ENCODE measurements at places on chromosomes 6 and 20. TPM values are rescaled to one million over a fixed set of nuclear protein-coding genes. Genes with fewer than 3 reads are reported as not detected.

CPXM1 gene
- 0.12 TPM for total RNA-seq

SPATA25 gene
- 2.7 TPM for total RNA-seq

ARMH2 gene
- not detected for total RNA-seq

OR10C1 gene
- total RNA-seq = not detected

MRPL18 gene
- total RNA-seq = 59.5 TPM

SRSF3 gene
- 150 TPM for total RNA-seq

TRAM2 gene
- total RNA-seq = 11.5 TPM

PRR18 gene
- not detected for total RNA-seq

MDFI gene
- total RNA-seq = 42.7 TPM

TEAD3 gene
- total RNA-seq = 51.3 TPM

TBX18 gene
- total RNA-seq = 8.6 TPM

SCRT2 gene
- total RNA-seq = not detected

ZFP64 gene
- 23.7 TPM for total RNA-seq

NFATC2 gene
- 4.5 TPM for total RNA-seq

BTBD3 gene
- 36.9 TPM for total RNA-seq

BPIFB4 gene
- not detected for total RNA-seq

FRMD1 gene
- total RNA-seq = 0.32 TPM

CAP2 gene
- 1.1 TPM for total RNA-seq

GRCh38 chr6:119259027-119259426 is 90.5 kb downstream of the MAN1A1 start:
- no peak for DNase-seq

DNA sequence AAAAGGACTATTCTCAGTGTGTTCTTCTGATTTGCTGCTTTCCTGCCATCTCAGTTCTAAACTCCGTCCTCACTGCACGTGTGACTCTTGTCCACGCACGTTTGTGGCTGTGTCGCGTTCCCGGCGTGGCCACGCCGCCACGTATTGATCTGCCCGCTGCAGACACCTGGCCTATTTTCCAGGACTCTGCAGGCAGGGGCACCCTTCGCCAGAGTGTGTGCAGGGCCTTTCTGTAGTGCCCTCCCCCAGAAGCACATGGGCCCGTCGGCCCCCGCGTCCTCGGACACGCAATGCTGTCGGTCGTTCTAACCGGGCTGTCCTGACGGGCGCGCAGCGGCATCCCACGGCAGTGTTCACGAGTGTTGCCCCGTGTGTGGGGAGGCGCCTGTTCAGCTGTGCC is 87.6 kb downstream of the YTHDF1 start:
- DNase-seq = no peak

DNA sequence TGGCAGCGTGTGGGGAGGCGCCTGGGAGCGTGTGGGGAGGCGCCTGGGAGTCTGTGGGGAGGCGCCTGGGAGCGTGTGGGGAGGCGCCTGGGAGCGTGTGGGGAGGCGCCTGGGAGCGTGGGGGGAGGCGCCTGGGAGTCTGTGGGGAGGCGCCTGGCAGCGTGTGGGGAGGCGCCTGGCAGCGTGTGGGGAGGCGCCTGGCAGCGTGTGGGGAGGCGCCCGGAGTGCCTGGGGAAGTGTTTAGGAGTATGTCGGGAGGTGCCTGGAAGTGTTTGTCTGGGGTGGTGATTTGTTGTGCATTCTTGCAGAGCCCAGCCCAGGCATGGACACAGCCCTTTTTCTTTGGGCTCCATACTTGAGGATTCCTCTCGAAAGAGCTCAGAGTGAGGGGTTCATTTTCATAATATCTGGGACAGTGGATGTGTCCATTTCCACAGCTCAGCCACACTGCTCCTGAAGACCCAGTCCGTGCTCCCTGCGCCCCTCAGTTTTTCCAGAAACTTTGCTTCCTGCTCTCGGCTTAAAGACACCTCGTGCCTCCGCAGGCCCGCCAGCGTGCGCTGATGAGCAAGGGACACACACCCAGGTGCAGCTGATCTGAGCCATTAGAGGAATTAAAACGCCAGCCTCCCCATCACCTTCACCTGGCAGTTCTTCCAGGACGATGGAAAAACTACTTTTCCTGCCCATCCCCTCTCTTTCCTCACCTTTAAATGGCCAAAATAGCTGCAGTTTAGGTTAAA is 172.2 kb upstream of the THBS2 start:
- DNase-seq = no peak

DNA sequence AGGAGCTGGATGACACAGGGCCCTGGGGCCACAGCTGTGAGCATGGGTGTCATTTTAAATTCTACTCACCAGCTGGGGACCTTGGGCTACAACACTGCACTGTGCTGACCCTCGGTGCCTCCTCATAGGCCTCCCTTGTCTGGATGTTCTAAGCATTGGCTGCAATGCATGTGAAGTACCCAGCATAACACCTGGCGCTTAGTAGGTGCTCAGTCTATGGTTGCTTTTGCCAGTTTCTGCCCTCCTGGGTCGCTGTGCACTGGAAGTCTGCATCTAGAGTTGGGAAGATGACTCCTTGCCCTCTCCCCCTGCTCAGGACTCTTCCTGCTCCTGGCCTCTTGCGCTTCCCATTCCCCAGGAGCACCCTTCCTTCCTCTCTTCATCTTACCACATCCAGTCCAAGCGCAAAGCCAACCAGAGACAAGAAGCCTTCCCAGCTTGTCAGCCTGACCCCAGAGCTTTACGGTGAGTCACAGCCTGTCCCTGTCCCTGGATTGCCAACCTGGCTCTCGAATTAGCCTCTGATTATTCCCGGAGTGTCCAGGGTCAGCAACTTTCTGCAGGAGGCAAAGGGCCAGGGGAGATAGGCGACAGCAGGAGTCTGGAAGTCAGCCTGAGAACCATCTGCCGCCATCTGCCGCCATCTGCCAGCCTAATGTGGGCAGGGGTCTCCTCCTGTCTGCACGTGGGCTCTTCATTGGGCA is 8.8 kb downstream of the SLC13A3 start:
- peak; percentile 49 for DNase-seq

- no peak for DNase-seq
Measured at GRCh38 chr6:130069485-130069884, 51.1 kb downstream of the L3MBTL3 start.

DNA sequence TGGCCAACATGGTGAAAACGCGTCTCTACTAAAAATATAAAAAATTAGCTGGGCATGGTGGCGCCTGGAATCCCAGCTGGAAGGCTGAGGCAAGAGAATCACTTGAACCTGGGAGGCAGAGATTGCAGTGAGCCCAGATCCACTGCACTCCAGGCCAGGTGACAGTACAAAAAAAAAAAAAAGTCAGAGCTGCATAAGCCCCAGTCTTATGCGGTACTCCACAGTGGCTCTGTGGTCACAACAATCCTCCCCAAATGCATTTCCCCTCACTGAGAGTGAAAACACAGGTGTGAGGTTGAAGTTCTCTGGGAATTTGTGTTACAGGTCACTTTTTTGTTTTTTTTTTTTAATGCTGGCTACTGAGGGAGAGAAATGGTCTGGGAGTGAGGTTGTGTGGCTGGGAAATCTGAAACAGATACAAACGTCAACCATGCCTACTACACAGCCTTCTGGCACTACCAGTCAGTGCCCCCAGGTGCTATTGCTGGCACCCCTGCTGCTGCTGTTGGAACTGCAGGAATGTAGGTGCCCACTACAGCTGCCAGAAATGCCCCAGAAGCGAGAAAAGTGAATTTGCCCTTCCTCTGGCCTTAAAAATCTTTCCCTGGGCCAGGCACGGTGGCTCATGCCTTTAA is 5.7 kb downstream of the MRPS26 start:
- no peak for DNase-seq

DNA sequence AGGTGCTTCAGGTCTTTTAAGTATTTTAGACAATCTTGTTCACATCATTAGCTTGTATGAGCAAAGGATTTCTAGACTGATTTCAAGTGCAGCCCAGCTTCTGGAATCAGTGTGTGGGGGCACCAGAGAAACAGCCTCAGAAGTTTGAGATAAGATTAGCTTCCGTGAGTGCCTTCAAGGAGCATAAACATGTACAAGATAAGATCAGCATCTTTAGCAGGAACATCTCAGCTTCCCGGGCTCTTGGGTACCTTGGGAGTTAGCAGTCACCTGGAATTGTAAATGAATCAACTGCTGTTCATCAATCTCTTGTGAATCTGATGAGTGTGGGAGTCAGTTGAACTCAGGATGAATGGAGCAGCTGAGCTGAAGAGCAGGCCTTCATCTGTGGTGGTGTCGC is 12.0 kb upstream of the CITED2 start:
- DNase-seq = no peak

- no peak for DNase-seq
Measured at GRCh38 chr6:129565811-129566210, 144.2 kb downstream of the ARHGAP18 start.

- DNase-seq = no peak
Measured at GRCh38 chr6:43984442-43985321, 142.6 kb downstream of the MRPL14 start.

DNA sequence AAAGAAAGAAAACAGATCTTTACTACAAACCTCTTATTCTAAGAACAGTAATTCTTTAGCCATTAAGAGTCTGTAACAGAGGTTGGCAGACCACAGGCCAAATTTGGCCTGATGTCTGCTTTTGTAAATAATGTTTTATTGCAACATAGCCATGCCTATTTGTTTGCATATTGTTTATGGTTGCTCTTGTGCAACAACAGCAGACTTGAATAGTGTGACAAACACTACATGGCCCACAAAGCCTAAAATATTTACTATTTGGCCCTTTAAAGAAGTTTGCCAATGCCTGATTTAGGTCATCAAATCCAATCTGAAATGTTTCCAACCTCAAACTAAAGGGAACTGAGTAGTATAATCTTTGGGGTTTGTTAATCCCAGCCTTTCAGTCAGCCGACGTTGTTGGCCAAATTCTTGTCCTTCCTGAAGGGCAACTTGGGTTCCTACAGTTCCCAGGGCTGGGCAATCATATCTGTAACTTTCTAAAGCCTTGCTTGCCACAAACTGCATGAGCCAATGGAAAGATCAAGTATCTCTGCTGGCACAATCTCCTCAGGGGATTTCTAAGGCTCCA is 33.9 kb upstream of the TBC1D20 start:
- DNase-seq = no peak

- DNase-seq = no peak
Measured at GRCh38 chr6:140256248-140256647, 881.8 kb upstream of the CITED2 start.

- DNase-seq = no peak
Measured at GRCh38 chr6:10307476-10307875, 107.4 kb downstream of the TFAP2A start.

- DNase-seq = no peak
Measured at GRCh38 chr20:10523443-10523842, 88.3 kb downstream of the SLX4IP start.

GRCh38 chr6:158172001-158172400 is 3.9 kb downstream of the GTF2H5 start:
- no peak for DNase-seq

GRCh38 chr6:23036406-23036983 is 467.1 kb downstream of the HDGFL1 start:
- DNase-seq = no peak

DNA sequence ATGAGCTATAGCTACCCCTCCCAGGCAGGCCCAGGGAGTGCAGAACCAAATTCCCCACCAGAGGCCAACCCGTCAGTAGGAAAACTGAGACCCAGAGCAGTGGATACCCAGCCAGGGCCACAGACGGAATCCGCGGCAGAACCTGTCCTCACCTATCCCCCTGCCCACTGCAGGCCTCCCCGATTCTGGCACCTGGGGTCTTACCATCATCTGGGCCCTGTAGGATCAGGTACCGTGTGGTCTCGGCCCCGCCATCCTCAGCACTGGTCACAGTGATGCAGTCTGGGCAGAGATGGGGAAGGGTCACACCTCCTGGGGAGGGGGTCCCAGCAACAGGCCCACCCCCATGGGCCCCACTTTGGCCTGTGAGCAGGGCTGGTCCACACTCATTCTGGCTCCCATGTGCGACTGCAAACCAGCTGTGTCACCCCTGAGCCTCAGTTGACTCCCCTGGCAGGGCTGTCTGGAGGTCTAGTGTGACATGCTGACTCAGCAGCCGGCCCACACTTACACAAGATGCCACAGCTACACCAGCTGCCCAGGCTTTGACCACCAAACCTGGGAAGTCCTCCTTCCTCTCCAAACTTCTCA is 3.8 kb downstream of the ZNF335 start:
- DNase-seq = no peak

DNA sequence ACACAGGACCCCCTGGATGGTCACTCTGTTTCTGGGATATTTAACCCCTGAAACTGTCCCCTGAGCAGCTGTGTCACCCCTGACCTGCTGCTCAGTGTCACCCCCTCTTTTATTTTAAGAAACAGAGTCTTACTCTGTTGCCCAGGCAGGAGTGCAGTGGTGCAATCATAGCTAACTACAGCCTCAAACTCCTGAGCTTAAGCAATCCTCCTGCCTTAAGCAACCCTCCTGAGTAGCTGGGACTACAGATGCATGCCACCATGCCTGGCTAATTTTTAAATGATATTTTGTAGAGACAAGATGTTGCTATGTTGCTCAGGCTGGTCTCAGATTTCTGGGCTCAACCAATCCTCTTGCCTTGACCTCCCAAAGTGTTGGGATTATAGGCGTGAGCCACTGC is 21.5 kb upstream of the GTSF1L start:
- no peak for DNase-seq

DNA sequence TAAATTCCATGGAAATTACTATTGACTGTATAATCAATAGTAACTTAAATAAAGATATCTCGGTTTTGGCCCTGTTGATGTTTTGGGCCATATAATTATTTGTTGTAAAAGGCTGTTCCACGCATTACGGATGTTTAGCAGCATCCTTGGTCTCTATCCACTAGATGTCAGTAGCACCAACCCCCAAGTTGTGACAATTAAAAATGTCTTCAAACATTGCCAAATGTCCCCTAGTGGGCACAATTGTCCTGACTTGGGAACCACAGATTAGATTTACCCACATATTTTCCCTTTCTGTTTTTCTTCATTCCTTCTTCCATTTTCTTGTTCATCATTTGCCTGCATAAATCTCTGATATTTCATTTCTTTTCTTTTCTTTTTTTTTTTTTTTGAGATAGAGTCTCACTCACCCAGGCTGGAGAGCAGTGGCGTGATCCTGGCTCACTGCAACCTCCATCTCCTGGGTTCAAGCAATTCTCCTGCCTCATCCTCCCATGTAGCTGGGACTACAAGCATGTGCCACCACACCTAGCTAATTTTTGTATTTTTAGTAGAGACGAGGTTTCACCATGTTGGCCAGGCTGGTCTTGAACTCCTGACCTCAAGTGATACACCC is 13.6 kb upstream of the WFDC8 start:
- no peak for DNase-seq

GRCh38 chr6:138977646-138978167 is 10.3 kb downstream of the REPS1 start:
- no peak for DNase-seq

Measured in lower leg skin (tissue), 4 donors.